Stimulated activated CD8-positive, alpha-beta memory T cell treated with anti-CD3 and anti-CD28 coated beads, Interleukin-7, amount 100 ng/mL, for 1 hour (primary cell): ENCODE measurements at places on chromosomes 12 and 14.

GRCh38 chr12:15393995-15394394 lies 71.7 kb downstream of the PTPRO start:
- DNase-seq, result no peak

- no peak for DNase-seq
Measured at GRCh38 chr14:53865711-53866110, 90.9 kb downstream of the BMP4 start.

- no peak for DNase-seq
Measured at GRCh38 chr14:96089401-96089800, 50.2 kb downstream of the C14orf132 start.

GRCh38 chr14:55973285-55973800 lies 144.9 kb upstream of the PELI2 start:
- DNase-seq, result no peak

DNA sequence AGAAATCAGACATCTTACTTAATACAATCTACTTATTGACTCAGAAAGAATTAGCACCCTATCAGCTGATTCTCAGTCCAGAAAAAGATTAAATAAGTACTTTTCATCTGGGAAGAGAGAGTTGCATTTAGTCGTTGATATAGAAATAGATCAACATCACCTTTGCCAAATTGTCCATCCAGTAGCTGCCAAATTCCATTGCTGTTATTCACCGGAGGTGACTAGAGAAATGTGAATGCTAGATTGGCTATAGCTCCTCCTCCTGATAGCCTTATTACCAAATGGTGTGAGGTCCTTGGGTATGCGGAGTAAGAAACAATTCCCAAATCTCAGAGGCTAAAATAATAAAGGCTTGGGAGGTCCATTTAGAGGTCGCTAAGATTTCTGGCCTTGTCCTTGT lies 723.3 kb upstream of the FLRT2 start:
- DNase-seq, result no peak

- DNase-seq, result no peak
Measured at GRCh38 chr14:98685725-98686124, 586.3 kb downstream of the BCL11B start.

- no peak for DNase-seq
Measured at GRCh38 chr12:123115409-123116121, 35.3 kb downstream of the PITPNM2 start.
